ENCODE measurements at places on chromosomes 2 and 18. TPM values are rescaled to one million over a fixed set of nuclear protein-coding genes. Genes with fewer than 3 reads are reported as not detected.

GRCh38 chr2:24491542-24492420 is 727 bp downstream of the NCOA1 start:
- H3K27me3 ChIP-seq, result no peaks in the 10 kb centered on the region
- peak overlapping the region; percentile 91 for H3K4me3 ChIP-seq
- H3K27ac ChIP-seq, result peak overlapping the region; percentile 85
- H3K36me3 ChIP-seq, result no peaks in the 10 kb centered on the region
- peaks cover 50% of the 10 kb centered on the region for H3K4me1 ChIP-seq

DNA sequence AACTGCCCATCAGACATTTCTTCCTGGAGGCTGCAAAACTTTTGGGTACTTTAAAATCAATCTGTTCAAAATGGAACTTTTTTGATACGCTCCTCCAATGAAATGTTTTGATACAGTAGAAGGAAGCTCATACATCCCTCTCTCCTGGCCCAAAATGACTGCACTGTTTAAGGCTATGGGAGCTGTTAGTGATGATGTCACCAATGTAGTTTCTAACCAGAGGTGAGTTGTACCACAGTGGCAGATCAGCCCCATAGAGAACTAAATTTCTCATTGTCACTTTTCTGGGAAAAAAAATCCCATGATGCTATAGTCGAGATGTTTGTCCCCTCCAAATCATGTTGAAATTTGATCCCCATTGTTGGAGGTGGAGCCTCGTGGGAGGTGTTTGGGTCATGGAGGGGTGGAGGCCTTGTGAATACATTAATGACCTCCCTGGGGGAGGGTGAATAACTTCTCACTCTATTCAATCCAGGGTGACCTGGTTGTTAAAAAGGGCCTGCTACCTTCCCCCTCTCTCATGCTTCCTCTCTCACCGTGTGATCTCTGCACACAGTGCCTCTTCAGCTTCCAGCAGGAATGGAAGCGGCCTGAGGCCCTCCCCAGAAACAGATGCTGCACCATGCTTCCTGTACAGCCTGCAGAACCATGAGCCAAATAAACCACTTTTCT is 117.4 kb upstream of the NPAS2 start:
- H3K4me3 ChIP-seq, result no peak overlapping the region
- H3K4me1 ChIP-seq, result peaks cover 14% of the 10 kb centered on the region
- no peak overlapping the region for H3K27ac ChIP-seq
- DNase-seq, result no peak

DNA sequence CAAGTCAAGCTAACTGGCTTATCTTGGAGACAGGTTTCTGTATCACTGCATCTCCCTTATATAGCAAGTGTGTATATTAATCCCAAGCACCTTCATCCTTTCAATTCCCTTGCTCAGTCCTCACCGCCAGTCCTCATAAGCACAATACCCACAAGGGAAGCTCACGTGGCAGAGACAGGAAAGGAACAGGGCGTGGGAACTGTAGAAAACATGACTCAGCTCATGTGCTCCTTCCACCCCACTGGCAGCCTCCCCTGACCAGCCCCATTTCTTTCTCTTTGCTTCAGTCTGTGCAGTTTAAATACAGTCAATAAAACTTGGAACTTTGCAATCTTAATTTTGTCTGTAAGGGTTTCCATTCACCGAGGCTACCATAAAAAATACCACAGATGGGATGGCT is 36.5 kb upstream of the CDH19 start:
- no peak for DNase-seq
- no peaks in the 10 kb centered on the region for H3K36me3 ChIP-seq
- H3K27ac ChIP-seq, result no peak overlapping the region
- H3K27me3 ChIP-seq, result no peaks in the 10 kb centered on the region
- H3K4me3 ChIP-seq, result no peak overlapping the region
- H3K4me1 ChIP-seq, result no peaks in the 10 kb centered on the region

DNA sequence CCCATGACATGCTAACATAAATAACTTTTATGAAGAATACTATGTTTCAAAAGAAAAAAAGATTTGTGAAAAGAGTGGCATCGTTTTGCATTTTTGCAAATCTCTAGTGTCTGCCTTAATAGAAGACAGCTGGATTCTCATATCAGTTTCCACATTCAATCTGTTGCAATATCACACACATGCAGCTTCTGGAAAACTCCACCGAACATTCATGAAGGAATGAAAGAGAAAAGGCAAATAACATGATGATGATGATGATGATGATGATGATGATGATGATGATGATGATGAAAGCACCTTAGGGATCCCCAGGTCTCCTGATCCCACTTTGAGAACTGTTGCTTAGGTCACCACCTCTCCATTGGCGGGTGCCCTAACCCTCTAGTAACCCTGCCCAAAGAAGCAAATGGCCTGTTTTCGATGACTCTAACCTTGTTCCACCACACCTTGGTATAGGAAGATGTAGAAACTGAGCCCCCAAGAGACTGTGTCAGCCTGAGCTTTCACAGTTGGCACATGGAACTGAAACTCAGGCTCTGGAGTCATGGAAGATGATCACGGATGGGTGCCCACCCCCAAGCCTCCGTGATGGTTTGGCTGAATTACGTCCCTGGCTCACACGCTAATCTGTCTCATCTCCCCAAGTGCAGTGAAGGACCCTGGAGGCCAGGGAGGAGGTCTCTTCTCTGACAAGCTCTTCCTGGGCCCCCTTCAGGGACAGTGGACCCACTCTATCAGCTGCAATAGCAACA is 80.1 kb upstream of the SMAD7 start:
- peaks cover 15% of the 10 kb centered on the region for H3K4me1 ChIP-seq
- DNase-seq, result no peak
- no peaks in the 10 kb centered on the region for H3K27me3 ChIP-seq
- peak overlapping the region; percentile 19 for H3K4me3 ChIP-seq
- peak overlapping the region; percentile 27 for H3K27ac ChIP-seq

GRCh38 chr2:161147856-161148255 is 12.4 kb upstream of the TANK start:
- H3K27me3 ChIP-seq, result no peaks in the 10 kb centered on the region
- peaks cover 36% of the 10 kb centered on the region for H3K4me1 ChIP-seq
- H3K4me3 ChIP-seq, result no peak overlapping the region
- H3K36me3 ChIP-seq, result peaks cover 9% of the 10 kb centered on the region
- DNase-seq, result no peak

- H3K27ac ChIP-seq, result no peak overlapping the region
- no peaks in the 10 kb centered on the region for H3K36me3 ChIP-seq
- no peaks in the 10 kb centered on the region for H3K27me3 ChIP-seq
- no peak overlapping the region for H3K4me3 ChIP-seq
- DNase-seq, result no peak
Measured at GRCh38 chr2:52288596-52288995, 1256.7 kb upstream of the NRXN1 start.

DNA sequence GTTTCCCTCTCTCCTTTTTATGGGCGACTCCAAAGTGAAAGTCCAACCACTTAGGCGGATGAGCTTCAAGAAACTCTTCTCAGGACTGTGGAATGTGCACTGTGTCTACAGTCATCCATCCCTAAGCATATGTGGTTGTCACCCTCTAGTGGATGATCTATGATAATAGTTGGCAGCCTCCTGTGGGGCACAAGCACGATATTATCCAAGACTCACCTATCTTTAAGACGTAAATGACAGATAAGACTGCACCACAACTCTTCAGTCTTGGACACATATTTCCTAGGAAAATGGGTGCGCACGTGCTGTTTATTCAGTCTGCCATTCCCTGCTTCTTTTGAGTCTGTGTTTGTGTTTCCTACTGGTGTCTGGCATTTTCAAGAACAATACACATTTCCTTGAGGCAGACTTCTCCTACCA is 145.5 kb upstream of the CTAGE1 start:
- DNase-seq, result no peak
- no peaks in the 10 kb centered on the region for H3K4me1 ChIP-seq
- H3K27ac ChIP-seq, result no peak overlapping the region
- peaks cover 30% of the 10 kb centered on the region for H3K27me3 ChIP-seq
- no peaks in the 10 kb centered on the region for H3K36me3 ChIP-seq

GRCh38 chr2:104867813-104868504 is 14.0 kb downstream of the POU3F3 start:
- no peak for DNase-seq
- H3K27ac ChIP-seq, result no peak overlapping the region
- H3K36me3 ChIP-seq, result peaks cover 3% of the 10 kb centered on the region
- no peak overlapping the region for H3K4me3 ChIP-seq
- peaks cover 7% of the 10 kb centered on the region for H3K4me1 ChIP-seq
- H3K27me3 ChIP-seq, result peaks cover 83% of the 10 kb centered on the region

GRCh38 chr2:128280901-128281321 is 37.8 kb downstream of the HS6ST1 start:
- H3K27me3 ChIP-seq, result no peaks in the 10 kb centered on the region
- no peak overlapping the region for H3K4me3 ChIP-seq
- peaks cover 13% of the 10 kb centered on the region for H3K4me1 ChIP-seq
- no peak for DNase-seq

DNA sequence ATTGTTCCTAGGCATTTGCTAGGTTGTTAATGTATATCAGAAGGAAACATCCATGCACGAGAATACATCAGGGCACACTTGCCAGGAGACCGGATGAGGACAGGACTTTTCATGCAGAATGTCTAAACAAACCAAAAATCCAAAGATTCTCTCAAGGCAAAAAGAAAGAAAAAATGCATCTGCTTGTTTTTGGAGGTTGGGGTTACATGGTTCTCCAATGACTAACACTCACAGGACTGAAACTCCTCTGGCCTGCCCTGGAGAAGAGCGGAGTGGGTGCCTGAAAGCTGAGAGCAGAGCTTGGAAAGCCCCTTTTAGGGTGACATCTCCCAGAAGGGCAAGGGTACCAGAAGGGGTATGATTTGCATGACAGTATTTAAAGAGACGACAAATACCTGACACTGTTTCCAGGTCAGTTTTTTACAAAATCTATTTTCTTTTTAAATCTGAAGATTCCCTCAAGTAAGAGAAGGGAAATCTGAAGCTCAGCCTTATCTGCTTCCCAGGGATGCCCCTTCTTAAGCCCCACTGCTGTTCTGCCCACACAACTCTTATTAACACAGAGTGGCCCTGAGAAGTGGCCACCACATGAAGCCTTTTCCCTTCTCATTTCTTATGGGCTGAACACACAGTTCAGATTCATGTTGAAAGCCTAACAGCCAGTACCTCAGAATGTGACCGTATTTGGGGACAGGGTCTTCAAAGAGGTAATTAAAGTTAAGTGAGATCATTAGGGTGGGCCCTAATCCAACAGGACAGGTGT is 216.4 kb downstream of the STK39 start:
- H3K4me1 ChIP-seq, result peaks cover 8% of the 10 kb centered on the region
- H3K4me3 ChIP-seq, result no peak overlapping the region
- peaks cover 7% of the 10 kb centered on the region for H3K36me3 ChIP-seq
- no peaks in the 10 kb centered on the region for H3K27me3 ChIP-seq

GRCh38 chr2:236619910-236620612 is 50.4 kb downstream of the ACKR3 start:
- H3K27ac ChIP-seq, result peak overlapping the region; percentile 83
- H3K4me1 ChIP-seq, result peaks cover 14% of the 10 kb centered on the region
- H3K36me3 ChIP-seq, result no peaks in the 10 kb centered on the region
- no peak overlapping the region for H3K4me3 ChIP-seq
- H3K27me3 ChIP-seq, result peaks cover 45% of the 10 kb centered on the region
- no peak for DNase-seq

GRCh38 chr18:48956356-48956755 is 5.6 kb upstream of the SMAD7 start:
- no peak overlapping the region for H3K4me3 ChIP-seq
- H3K27ac ChIP-seq, result peak overlapping the region; percentile 99
- H3K27me3 ChIP-seq, result peaks cover 6% of the 10 kb centered on the region
- H3K4me1 ChIP-seq, result peaks cover 21% of the 10 kb centered on the region
- no peaks in the 10 kb centered on the region for H3K36me3 ChIP-seq

DNA sequence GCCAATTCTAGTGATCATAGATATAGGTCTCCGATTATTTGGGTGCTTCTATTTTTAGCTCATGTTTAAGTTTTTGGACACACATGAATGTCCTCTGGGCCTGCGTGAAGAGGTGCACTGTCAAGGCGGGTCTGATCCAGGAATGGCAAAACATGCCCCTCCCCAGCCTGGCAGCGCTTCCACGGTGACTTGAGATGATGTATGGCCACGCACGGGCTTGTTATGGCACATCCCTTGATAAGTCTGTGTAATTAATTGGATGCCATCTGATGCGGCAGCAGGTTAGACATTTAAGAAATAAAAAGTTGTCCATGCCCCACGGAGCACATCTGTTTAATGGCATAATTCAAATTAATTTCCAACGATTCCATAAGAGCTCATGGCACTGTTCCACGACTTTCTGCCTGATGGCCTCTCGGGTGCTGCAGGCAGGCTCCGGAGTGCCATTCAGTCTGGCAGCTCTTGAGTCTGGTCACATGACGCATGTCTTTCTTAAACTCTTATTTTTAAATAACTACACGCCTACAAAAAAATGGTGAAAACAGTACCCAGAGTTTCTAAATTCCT is 151.4 kb downstream of the ACKR3 start:
- H3K4me1 ChIP-seq, result no peaks in the 10 kb centered on the region
- no peak overlapping the region for H3K27ac ChIP-seq
- no peaks in the 10 kb centered on the region for H3K36me3 ChIP-seq
- peaks cover 36% of the 10 kb centered on the region for H3K27me3 ChIP-seq
- no peak for DNase-seq
- no peak overlapping the region for H3K4me3 ChIP-seq

GRCh38 chr2:224429441-224429810 is 27.5 kb upstream of the FAM124B start:
- no peaks in the 10 kb centered on the region for H3K36me3 ChIP-seq
- no peak overlapping the region for H3K4me3 ChIP-seq
- H3K27ac ChIP-seq, result no peak overlapping the region
- DNase-seq, result no peak

GRCh38 chr18:47968006-47968676 is 37.7 kb upstream of the SMAD2 start:
- DNase-seq, result no peak
- peaks cover 1% of the 10 kb centered on the region for H3K36me3 ChIP-seq

- peaks cover 5% of the 10 kb centered on the region for H3K4me1 ChIP-seq
- peak overlapping the region; percentile 60 for H3K27ac ChIP-seq
- peaks cover 6% of the 10 kb centered on the region for H3K36me3 ChIP-seq
- no peak overlapping the region for H3K4me3 ChIP-seq
Measured at GRCh38 chr2:190506666-190507065, 27.9 kb downstream of the NEMP2 start.

DNA sequence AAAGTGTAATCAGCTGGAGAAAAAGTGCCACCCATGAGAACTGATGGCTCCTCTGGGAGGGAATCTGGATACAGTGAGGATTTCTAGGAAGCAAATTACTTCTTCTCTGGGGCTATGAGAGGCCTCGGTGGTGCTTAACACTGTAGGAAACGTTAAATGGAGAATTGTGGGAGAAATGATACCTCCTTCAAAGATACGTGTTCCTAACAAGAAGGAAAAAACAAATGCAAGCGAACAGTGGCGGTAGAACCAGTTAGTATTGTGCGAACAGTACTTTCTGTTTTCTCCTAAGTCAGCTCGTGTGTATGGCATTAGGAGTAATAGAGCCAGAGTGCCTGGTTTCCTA is 587 bp upstream of the MTIF2 start:
- peak overlapping the region; percentile 95 for H3K4me3 ChIP-seq
- peak overlapping the region; percentile 99 for H3K27ac ChIP-seq
- H3K4me1 ChIP-seq, result peaks cover 20% of the 10 kb centered on the region
- no peaks in the 10 kb centered on the region for H3K36me3 ChIP-seq
- DNase-seq, result no peak
- H3K27me3 ChIP-seq, result no peaks in the 10 kb centered on the region

The UGT1A4 gene
- not detected for total RNA-seq

The RAD51AP2 gene
- not detected for total RNA-seq

The LAMA3 gene
- total RNA-seq, result not detected

The SETBP1 gene
- total RNA-seq, result 3.6 TPM

The DYNAP gene
- not detected for total RNA-seq

Data from T-helper 17 cell (primary cell).